ENCODE measurements at places on chromosomes 6 and 20.

- no peak for DNase-seq
Measured at GRCh38 chr6:44230034-44230675, 6.8 kb downstream of the SLC29A1 start.

- peak; percentile 51 for DNase-seq
Measured at GRCh38 chr20:5393218-5393870, 76.6 kb upstream of the PROKR2 start.

GRCh38 chr6:167238146-167238693, 52.9 kb upstream of the UNC93A start:
- no peak for DNase-seq

DNA sequence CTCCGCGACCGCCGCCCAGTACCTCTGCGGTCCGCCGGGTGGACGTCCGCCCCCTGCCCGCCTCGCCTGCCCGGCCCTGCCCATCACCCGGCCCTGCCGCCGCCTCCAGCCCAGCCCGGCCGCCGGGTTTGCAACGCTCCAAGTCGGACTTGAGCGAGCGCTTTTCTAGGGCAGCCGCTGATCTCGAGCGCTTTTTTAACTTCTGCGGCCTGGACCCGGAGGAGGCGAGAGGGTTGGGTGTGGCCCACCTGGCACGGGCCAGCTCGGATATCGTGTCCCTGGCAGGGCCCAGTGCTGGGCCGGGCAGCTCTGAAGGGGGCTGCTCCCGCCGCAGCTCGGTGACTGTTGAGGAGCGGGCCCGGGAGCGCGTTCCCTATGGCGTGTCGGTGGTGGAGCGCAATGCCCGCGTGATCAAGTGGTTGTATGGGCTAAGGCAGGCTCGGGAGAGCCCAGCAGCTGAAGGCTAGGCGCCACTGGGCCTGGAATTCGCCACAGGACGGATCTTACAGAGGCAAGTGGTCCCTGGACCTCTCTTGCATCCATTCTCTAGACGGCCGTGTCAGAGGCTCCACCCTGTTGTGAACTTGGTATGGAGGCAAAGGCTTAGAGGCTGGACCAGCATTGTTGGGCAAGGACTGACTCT, 11.8 kb downstream of the FAM110A start:
- no peak for DNase-seq

GRCh38 chr6:135449246-135449645, 48.3 kb downstream of the AHI1 start:
- no peak for DNase-seq

- DNase-seq = no peak
Measured at GRCh38 chr6:111854683-111855082, 18.6 kb downstream of the FYN start.

GRCh38 chr6:108764580-108764950, 83.7 kb upstream of the ARMC2 start:
- DNase-seq = no peak

GRCh38 chr6:126955621-126956020, 162.8 kb upstream of the RSPO3 start:
- DNase-seq = no peak

DNA sequence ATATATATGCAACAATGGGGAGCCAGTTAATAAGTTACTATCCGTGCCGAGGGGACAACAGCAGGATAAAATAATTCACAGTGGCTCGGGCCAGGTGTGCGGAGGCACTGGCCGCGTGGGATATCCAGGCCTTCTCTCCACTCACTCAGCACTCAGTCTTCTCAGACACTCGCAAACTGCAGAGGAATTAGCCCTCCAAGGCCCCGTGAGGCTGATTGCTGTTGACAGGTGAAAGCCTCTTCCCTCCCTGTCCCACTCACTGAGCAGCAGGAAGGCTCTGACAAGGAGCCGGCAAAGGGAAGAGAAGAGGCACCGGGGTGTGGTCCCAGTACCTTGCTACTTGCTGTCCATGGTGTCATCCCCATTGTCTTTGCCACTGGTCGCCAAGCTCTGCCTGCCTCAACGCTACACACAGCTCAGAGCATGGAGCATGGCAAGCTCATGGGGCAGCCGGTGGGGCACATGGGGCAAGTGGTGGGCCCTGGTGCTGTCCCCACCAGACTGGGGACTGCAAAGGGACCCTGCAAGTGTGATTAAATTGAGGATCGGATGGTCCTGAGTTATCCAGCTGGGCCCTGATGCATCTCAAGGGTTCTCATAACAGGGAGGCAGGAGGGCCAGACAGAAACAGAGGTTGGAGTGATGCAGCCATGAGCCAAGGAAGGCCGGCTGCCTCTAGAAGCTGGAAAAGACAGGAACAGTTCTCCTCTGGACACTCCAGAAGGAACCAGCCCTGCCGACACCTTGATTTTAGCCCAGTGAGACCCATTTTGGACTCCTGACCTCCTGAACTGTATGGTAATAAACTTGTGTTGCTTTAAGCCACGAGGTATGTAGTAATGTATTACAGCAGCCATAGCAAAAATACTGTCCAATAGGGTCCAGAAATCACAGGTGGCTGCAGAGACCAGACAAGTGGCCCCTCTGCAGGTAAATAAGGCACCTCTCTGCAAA, 119.7 kb downstream of the PSMB1 start:
- no peak for DNase-seq

GRCh38 chr6:3535033-3535775, 78.4 kb upstream of the SLC22A23 start:
- no peak for DNase-seq

DNA sequence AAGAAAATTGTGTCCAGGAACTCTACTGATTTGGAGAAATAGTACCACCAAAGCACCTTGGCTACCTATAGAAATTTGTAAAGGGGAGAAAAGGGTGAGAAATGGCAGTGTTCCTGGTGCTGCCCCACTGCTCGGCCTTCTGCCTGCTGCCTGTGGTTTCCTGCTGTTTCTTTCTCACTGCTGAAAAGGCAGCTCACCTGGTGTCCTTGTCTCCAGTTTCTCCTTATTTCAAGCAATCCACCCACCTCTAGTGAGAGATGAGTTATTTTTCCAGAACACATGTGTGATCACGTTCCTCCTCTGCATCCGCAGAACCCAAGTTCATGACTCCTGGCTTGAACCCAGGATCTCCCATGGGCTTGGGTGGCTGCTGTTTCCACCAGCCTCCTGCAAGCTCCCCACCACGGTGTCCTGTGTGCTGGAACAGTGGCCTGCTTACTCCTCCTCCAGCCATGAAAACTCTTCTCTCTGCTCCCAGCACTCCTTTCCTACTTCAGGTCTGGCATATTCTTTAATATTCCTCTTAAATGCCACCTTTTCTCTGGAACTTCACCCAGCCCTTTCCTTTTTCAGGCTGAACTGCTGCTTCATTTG, 48.9 kb downstream of the ELOVL2 start:
- no peak for DNase-seq

DNA sequence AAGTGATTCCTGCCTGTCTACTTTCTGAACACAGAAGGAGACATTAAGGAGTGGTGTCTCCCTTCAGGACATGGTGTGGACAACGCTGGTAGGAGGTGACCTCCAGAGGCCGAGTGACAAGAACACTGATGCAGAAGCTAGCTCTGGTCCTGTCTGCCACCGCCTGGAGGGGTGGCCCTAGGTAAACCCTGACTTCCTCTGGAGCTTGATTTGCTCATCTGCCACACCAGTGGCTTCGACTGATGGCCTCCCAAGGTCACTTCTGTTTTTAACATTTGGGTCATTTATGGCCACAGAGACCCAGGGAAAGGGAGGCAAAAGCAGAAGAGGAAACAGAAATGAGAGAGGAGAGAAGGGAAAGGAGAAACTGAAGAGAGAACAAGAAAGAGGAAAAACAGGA, 49.4 kb upstream of the SLC22A23 start:
- DNase-seq = no peak
